ENCODE measurements at places on chromosomes 2 and 18.

DNA sequence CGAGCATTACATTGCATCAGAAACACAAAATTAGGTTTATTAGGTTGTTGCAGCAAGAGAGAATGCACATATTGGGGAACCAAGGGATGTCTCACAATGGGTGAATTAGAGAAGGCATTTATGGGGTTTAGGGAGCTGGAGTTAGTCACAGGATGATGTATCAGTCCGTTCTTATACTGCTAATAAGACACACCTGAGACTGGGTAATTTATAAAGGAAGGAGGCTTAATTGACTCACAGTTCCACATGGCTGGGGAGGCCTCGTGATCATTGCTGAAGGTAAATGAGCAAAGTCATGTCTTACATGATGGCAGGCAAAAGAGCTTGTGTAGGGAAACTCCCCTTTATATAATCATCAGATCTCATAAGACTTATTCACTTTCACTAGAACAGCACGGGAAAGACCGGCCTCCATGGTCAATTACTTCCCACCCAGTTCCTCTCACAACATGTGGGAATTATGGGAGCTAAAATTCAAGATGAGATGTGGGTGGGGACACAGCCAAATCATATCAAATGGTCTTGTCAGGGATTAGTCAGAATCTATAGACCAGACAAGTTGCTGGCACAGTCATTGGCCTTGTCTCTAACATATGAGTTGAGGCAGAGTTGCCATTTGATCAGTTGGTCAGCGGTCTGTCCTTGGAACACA is 61.9 kb upstream of the RBMS1 start:
- DNase-seq = no peak

DNA sequence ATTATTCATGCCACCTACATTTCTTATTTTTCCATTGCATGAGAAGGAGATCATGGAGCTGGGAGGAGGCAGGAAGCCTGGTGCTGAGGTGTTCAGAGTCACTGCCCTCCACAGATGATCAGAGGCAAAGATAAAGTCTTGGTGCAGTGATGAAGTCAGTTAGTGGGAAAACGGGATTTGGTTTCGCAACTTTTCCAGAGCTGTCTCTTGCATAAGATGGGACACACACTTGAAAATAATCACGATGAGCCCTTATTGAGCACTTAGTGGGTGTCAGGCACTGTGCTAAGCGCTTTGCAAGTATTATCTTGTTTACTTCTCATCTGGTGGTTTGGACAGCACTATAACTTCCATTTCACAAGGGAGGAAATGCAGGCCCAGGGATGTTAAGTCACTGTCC is 222.1 kb upstream of the SMAD2 start:
- no peak for DNase-seq

GRCh38 chr18:45617284-45617683 is 2.0 kb downstream of the SLC14A2 start:
- DNase-seq = no peak

- DNase-seq = no peak
Observed at GRCh38 chr2:74554820-74555531, 456 bp downstream of the DOK1 start.

DNA sequence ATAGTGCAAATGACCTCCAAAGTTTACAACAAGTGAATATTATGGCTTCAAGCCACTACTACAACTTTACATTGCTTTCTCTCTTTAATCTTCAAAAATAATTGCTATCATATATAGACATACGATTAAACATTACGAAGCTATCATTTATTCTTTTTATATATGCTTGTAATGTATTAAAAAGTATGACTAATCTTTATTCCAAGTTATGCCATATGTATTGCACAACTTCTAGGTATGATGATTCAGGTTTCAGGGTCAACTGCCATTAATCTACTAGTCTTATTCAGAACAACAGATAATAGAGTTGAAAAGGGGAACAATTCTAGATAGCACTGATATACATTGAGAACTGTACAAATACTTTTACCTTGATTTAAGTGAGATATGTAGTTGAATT is 506.2 kb upstream of the TMEFF2 start:
- no peak for DNase-seq
